ENCODE measurements at places on chromosomes 4 and X. TPM values are rescaled to one million over a fixed set of nuclear protein-coding genes. Genes with fewer than 3 reads are reported as not detected.

DNA sequence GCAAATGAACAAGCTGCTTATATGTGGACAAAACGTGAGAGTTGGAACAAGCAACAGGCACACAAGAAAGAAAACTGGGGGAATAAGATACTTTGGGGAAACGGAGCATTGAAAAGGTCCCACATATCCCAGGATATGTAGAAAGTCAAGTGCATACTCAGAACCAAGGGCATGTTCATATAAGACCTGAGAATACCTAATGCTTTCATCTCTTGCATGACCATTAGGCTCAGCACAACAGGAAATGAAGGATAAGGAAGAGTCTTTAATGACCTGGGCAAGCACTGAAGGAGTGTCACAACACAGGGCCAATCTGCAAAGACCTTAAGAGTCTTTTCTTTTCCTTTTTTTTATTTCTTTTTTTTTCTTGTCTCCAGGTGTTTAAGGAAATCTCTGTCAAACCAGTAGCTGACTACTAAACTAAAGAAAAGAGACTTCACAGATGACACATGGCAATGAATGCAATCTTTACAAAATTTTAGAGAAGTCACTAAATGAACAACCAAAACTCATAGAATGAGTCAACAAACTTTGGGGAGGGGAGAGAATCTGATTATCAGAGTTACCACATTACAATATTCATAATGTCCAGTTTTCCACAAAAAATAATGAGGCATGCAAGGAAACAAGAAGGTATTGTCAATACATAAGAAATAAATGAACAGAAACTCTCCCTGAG is 67.9 kb upstream of the STK26 start:
- no peaks in the 10 kb centered on the region for H3K36me3 ChIP-seq
- no peaks in the 10 kb centered on the region for H3K4me1 ChIP-seq
- no peak for DNase-seq
- no peak overlapping the region for H3K4me3 ChIP-seq

- H3K27me3 ChIP-seq = peaks cover 15% of the 10 kb centered on the region
- no peak overlapping the region for H3K4me3 ChIP-seq
- DNase-seq = no peak
- no peaks in the 10 kb centered on the region for H3K4me1 ChIP-seq
- H3K36me3 ChIP-seq = no peaks in the 10 kb centered on the region
These were observed 16.0 kb downstream of the PRDM8 start for GRCh38 chr4:80213117-80213815.

DNA sequence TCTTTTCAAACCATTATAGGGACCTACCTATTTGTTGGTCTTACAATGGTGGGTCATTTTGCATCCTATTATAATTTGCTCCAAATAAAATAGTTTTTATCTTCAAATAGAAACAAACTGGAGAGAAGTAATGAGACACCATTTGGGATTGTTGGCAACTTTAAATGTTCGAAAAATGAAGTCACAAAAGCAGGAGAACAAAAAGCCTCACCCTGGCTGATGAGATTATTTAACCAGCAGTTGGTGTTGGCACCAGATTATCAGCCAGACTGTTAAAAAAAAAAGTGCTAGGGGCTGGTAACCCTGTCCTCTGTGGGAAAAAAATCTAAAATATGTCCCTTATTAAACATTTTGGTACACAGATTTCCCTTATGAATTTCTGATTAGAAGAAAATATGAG is 100.3 kb downstream of the DCK start:
- no peak overlapping the region for H3K4me3 ChIP-seq
- H3K27ac ChIP-seq = no peak overlapping the region
- no peaks in the 10 kb centered on the region for H3K4me1 ChIP-seq
- no peaks in the 10 kb centered on the region for H3K36me3 ChIP-seq
- DNase-seq = no peak

DNA sequence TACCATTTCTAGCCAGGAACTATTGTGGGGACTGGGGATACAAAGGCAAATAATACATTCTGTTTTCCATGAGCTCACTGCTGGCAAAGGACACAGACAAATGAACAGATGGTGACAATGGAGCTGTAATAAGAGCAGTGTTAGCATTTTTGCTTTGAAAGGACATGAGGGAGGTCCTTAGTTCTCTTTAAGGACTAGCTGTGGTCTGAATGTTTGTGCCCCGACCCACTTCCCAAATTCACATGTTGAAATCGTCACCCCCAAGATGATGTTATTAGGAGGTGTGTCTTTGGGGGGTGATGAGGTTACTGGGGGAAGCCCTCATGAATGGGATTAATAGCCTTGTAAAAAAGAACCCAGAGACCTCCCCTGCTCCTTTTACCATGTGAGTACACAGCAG is 30.3 kb downstream of the CCNG2 start:
- no peak for DNase-seq
- H3K27me3 ChIP-seq = no peaks in the 10 kb centered on the region
- no peaks in the 10 kb centered on the region for H3K36me3 ChIP-seq
- H3K27ac ChIP-seq = no peak overlapping the region
- no peak overlapping the region for H3K4me3 ChIP-seq
- H3K4me1 ChIP-seq = no peaks in the 10 kb centered on the region

- no peak overlapping the region for H3K4me3 ChIP-seq
- H3K36me3 ChIP-seq = no peaks in the 10 kb centered on the region
- H3K27ac ChIP-seq = no peak overlapping the region
- H3K27me3 ChIP-seq = no peaks in the 10 kb centered on the region
- no peak for DNase-seq
These were observed 13.2 kb downstream of the MTTP start for GRCh38 chr4:99587803-99588202.

DNA sequence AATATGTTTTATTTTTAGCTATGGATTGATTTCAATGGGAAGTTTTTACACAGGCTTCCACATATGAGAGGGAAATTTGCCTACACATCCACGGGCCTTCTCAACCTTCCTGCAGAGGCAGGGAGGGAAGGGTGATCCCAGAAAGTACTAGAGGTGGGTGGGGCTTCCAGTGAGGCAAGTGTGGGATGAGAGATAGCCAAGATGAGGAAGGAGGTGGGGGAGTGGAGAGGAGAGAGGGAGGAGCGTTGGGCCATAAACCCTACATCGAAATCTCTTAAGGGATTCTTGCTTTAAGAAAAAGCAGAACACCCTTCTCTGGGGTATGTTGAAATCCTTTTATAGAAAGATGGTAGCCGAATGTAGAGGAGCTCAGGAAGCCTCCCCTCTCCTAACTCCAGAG is 19.0 kb downstream of the NKX6-1 start:
- H3K36me3 ChIP-seq = no peaks in the 10 kb centered on the region
- peaks cover 17% of the 10 kb centered on the region for H3K4me1 ChIP-seq
- no peak for DNase-seq
- no peak overlapping the region for H3K4me3 ChIP-seq
- H3K27ac ChIP-seq = no peak overlapping the region

GRCh38 chr4:77306496-77306895 is 149.5 kb downstream of the CCNG2 start:
- H3K36me3 ChIP-seq = no peaks in the 10 kb centered on the region
- no peaks in the 10 kb centered on the region for H3K27me3 ChIP-seq
- H3K4me1 ChIP-seq = no peaks in the 10 kb centered on the region
- no peak overlapping the region for H3K27ac ChIP-seq
- no peak overlapping the region for H3K4me3 ChIP-seq

DNA sequence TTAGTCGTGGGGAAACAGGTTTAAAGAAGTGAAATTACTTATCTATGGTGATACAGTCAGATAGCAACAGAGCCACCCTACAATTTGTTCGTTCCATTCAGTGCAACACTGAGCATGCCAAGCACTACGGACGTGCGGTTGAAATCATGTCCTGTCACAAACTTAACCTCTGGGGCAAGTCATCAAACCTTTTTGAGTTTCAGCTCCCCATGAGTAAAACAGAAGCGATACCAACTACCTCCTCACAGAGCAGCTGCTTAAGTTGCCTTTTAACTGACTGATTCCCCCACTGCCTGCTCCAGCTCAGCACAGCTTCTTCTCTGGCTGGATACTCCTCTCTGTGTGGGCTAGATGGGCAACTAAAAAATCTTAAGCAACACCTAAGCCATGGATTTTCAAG is 36.0 kb downstream of the LHFPL1 start:
- DNase-seq = no peak
- no peaks in the 10 kb centered on the region for H3K27me3 ChIP-seq
- no peak overlapping the region for H3K27ac ChIP-seq
- no peaks in the 10 kb centered on the region for H3K36me3 ChIP-seq
- H3K4me3 ChIP-seq = no peak overlapping the region

DNA sequence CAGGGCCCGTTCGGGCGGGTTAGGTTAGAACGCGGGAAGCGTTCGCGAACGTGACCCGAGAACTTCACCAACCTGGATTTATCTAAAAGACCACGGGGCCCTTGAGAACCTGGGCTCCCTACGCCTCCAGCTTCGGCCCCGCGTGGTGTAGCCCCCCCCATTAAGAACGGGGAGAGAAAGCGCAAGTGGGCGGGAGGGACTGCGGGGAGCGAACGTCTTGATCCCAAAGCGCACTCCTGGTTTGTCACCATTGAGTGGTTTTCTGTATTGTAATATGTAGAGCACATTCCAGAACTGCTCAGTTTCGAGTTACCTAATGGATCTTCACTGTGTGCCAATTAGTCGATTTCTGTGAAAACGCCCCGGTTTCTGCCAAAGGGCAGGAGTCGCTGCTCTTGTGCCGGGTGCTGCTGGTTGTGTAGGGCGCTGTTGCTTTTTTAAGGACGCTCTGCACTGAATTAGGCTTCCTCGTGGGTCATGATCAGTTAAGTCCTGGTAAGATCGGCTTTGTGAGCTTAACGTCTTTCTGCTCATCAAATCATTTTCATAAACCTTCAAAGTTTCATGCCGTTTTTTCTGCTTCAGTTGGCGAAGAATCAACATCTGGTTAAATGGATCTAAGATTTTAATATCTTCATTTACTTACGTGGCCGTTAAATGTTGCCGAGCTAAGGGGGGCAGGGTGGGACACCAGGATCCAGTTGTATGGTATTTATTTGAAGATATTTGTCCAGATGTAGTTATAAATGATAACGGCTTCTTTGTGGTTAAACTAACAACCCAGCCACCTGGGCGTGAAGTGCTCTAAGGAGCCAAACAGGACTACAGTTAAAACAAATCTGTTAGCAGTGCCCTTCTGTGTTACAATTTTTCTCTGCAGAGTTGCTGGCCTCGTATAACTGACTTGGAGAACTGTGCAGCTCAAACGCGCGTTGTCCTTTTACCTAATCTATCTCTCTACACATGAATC is 809 bp downstream of the MND1 start:
- peaks cover 4% of the 10 kb centered on the region for H3K36me3 ChIP-seq
- no peaks in the 10 kb centered on the region for H3K27me3 ChIP-seq
- peak overlapping the region; percentile 39 for H3K4me3 ChIP-seq
- no peak overlapping the region for H3K27ac ChIP-seq

DNA sequence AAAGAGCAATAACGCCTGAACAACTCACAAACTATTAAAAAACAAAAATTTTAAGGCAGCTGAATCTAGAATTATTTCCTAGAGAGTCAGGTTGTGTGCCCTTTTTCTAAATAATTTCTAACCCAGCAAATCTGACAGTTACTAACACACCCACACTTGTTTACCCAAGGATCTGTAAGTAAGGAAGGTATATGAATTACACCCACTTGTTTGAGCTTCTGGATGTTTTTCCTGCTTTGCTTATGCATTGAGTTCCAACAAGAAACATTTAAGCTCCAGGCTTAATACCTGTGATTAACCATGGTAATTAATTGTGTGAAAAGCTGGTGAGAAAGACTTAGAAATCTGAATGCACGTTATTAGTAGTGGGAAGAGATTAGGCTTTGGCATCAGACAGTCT is 1.5 kb downstream of the NIPAL1 start:
- peak overlapping the region; percentile 88 for H3K27ac ChIP-seq
- no peak overlapping the region for H3K4me3 ChIP-seq
- no peaks in the 10 kb centered on the region for H3K27me3 ChIP-seq
- H3K4me1 ChIP-seq = peaks cover 4% of the 10 kb centered on the region

DNA sequence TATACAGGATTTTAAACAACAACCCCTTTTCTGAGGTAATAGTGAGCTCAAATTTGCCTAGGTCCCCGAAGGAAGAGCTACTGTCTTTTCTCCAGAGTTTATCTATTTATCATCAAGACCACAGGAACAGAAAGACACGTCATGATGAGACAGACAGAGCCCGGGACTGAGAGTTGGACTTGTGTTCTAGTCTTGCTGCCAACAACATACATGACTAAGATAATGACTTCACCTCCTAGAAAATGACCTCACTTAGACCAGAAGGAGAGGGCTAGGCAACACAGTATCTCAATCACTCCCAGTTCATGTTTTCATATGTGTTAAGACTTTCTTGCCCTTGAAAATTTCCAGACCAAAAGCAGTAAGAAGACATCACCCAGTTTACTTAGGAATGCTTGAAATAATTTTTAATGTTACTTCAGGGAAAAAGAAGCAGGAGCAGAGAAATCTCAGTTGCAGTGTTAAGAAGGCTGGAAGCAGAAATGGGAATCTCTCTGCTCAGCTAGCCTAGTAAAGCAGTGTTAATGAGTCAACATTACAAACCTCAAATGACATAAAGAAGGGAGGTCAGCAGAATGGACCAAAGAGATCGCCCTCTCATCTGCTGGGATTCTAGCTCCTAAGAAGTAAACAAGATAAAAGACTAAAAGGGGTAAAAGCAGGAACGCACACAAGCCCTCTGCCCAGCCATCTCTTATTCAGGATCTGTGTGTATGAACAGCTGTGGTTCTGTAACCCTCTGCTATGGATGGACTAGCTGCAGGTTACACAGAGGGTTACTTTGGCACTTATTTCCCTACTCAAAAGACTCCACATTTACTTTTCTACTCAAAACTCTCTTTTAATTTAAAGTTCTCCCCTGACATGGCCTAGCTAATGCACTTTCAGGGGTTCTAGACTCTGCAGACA is 24.8 kb downstream of the PDGFC start:
- H3K36me3 ChIP-seq = no peaks in the 10 kb centered on the region
- no peak overlapping the region for H3K27ac ChIP-seq
- no peak overlapping the region for H3K4me3 ChIP-seq
- no peaks in the 10 kb centered on the region for H3K27me3 ChIP-seq
- peak; percentile 32 for DNase-seq

- no peak overlapping the region for H3K4me3 ChIP-seq
- no peaks in the 10 kb centered on the region for H3K4me1 ChIP-seq
- H3K36me3 ChIP-seq = no peaks in the 10 kb centered on the region
- DNase-seq = no peak
- H3K27ac ChIP-seq = no peak overlapping the region
These were observed 431.9 kb downstream of the SPOCK3 start for GRCh38 chr4:166802346-166802745.

- no peaks in the 10 kb centered on the region for H3K4me1 ChIP-seq
- no peak overlapping the region for H3K4me3 ChIP-seq
- H3K27ac ChIP-seq = peak overlapping the region; percentile 78
- no peaks in the 10 kb centered on the region for H3K36me3 ChIP-seq
- no peak for DNase-seq
These were observed 1.8 kb downstream of the PLXNA3 start for GRCh38 chrX:154459832-154460231.

Gene GLRB
- 2.2 TPM for total RNA-seq

Gene ATP2B3
- not detected for total RNA-seq

Gene AMBN
- not detected for total RNA-seq

All from tibial nerve (tissue), 4 donors.